Adipocyte (in vitro differentiated cells): ENCODE measurements at places on chromosomes 6 and 20.
A peak's percentile ranks its signal among the peaks of the same experiment; 100 is the strongest.

DNA sequence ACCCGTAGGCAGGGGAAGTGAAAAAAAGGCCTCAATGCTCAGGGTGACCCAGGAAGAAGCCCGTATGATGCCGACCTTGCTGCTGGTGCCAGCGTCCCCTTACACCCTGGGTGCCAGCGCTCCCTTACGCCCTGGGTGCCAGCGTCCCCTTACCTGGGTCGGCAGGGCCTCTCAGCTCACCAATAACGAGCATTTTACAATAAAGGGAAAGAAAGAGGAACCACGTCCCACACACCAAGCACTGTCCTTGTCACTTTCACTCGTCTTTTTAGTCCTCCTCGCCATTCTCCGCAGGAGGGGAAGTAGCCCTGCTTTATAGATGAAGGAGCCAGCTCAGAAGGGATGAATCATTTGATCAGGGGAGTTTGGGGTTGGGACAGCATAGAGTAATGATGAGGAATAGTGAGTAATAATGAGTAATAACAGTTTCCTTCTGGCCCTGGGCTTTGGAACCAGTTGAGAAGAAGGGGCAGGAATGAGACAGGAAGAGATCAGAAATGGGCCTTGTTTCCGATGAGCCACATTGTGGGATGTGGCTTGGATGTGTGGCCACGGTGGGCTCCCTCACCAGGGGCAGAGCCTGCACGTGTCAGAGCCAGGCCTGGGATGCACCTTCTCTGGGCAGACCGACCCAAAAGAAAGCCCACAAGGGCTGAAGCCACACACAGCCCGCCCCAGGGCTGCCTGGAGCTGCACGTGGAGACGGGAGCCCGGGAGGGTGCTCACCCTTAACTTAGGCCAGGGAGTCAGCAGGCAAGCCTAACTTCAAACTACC, 75.7 kb downstream of the SYNJ2 start:
- DNase-seq, result peak; percentile 73

GRCh38 chr6:148140772-148141557, 201.7 kb upstream of the SASH1 start:
- DNase-seq, result peak; percentile 2

GRCh38 chr6:119591235-119591634, 241.7 kb upstream of the MAN1A1 start:
- no peak for DNase-seq

GRCh38 chr20:54362283-54362682, 113.1 kb upstream of the DOK5 start:
- DNase-seq, result no peak

- peak; percentile 36 for DNase-seq
These were observed 43.0 kb upstream of the HIVEP1 start for GRCh38 chr6:11969092-11969491.

- DNase-seq, result no peak
These were observed 13.3 kb downstream of the GABBR1 start for GRCh38 chr6:29619578-29620160.

DNA sequence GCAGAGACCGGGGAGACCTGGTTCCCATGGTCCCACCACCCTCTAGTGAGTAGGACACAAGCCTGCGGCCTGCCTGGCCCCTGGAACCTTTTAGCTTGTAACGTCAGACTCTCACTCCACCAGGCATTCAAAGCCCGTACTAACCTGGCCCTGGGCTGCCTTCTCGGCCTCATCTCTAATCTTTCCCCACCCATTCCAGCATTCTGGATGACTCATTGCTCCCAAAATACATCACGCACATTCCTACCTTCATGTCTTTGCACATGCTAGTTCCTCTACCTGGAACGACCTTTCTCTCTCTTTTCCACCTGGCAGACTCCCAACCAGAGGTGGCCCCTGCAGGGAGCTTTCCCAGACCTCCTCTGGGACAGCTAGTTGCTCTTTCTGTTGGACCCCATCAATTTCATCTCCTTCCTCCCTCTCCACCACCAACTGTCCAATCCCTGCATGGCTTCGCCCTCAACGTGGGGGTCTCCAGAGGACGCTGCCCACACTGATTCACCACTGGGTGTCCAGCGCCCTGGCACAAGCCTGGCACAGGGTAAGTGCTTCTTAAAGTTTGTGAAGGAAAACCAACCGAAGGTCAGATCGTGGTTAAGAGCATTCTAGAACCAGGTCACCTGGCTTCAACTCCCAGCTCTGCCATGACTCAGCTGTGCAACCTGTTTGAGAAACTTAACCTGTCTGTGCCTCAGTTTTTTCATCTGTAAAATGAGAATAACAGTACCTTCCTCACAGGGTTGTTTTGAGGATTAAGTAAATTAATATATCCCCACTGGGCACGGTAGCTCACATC, 35.2 kb downstream of the JPH2 start:
- no peak for DNase-seq

DNA sequence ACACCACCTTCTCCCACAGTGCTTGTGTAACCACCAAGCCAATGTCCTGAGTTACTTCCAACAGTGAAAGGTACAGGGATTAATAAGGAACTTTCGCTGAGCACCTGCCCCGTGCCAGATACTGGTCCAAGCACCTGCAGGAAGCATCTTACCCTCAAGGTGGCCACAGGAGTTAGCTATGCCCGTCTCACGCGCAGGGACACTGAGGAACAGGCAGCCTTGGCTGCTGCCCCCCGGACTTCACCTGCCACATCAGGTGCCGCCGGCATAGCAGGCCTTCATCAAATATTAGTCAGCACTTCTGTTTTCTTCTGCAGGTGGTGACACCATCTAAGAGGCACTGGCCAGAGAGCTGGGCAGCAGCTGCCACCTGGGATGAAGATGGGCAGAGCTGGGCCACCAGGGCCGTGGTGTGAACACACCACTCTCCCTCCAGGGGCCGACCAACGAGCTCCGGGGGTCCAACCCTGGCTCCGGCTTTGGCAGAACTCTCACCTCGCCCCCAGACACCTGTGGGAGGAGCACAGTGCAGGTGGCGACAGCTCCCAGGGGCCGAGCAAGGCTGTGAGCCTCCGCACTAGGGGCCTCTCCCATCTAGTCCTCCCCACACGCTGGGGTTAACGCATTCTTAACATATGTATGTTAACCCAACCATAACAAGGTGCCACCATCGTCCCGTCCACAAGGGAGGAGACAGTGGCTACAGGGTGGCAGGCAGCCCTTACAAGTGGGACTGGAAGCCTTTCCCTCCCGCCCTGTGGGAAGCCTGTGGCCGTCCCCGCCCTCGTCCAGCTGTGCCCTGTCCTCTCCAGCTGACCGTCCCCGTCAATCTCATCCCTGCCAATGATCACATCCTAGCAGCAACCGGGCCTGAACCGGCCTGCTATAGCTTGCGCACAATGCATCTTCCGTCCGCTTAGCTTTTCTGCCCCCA, 2.9 kb upstream of the PPDPF start:
- no peak for DNase-seq

- DNase-seq, result no peak
These were observed 50.8 kb upstream of the MLN start for GRCh38 chr6:33854572-33855030.

GRCh38 chr6:111603040-111603439, 2.6 kb downstream of the TRAF3IP2 start:
- DNase-seq, result peak; percentile 88

DNA sequence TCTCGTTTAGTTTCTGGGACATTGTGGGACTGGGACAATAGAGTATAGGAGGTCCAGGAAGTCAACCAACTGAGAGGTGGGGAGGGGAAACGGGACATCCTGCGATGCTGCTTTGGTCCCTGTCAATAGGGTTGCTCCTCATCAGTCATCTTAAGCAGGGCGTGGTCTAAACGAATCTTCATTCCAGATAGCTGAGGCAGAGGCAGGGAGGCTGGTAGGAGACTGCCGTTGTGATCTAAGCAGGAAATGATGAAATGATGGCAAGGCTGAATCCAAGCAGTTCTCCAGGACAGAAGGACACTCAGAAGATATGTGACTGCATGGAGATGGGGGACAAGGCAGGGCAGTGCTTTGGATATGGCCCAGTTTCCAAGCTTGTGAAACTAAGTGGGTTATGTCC, 953.4 kb downstream of the KIF16B start:
- DNase-seq, result no peak

- no peak for DNase-seq
These were observed 210.0 kb upstream of the SOX4 start for GRCh38 chr6:21383450-21384085.

GRCh38 chr6:111586554-111586953, 19.1 kb downstream of the TRAF3IP2 start:
- DNase-seq, result no peak

- no peak for DNase-seq
These were observed 2.7 kb upstream of the PLCB1 start for GRCh38 chr20:8129211-8129976.

DNA sequence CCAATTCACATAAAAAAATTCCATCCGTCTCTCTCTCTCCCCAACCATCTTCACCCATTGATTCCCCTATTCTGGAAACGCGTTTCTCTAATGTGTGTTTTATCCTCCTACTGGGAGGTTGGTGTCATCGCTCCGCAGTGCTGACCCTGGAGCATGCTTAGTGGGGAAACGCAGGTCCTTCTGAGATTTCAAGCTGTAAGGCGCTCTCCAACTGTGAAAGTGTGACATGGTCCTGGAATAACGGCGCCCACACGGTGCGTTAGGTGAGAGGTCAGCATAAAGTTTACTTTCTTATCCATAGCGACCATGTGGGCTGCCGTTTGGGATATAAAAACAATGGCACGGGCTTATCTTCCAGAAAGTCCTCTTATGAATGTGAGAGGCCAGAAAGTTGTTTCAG, 123.9 kb downstream of the WDR27 start:
- DNase-seq, result no peak

DNA sequence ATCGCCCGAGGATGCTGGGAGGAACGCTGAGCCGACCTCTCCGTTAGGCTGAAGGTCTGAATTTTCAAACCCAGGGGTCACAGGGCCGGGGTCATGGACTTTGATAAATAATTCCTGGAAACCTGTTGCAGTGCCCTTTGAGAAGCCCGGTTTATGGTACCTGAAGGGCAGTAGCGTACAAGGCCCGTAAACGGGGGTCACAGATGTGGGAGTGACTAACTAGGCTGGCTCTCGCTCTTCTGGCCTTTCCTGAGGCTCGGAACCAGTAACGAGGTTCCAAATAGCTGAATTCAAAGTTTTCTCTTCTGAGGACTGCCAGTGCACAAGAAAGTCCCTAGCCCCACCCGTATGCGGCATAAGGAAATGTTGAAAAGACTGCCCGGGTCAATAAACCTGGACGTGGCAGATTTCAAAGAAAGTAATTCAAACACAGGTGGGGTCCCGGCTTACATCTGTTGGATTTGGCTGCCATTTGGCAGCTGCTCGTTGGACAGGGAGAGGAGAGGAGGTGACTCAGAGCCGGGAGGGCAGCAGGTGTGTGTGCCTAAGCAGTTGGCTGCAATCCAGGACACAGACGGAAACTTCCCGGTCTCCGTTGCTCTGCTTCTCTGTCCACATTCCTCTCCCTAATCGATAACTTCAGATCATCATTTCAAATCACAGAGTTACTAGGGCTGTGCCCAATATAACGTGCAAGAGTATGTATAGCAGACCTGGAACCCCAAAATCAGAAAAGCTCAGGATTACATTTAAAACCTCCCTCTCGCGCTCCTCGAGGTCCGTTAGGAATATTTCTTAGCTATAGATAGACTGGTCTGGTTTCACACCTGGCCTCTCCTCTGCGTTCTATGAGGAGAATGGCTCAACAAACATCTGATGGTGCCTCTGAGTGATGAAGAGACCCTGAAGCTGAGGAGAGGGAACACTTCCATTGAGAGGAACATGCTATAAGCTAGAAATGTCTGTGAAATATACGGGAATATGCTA, 765 bp upstream of the GMDS start:
- peak; percentile 61 for DNase-seq

DNA sequence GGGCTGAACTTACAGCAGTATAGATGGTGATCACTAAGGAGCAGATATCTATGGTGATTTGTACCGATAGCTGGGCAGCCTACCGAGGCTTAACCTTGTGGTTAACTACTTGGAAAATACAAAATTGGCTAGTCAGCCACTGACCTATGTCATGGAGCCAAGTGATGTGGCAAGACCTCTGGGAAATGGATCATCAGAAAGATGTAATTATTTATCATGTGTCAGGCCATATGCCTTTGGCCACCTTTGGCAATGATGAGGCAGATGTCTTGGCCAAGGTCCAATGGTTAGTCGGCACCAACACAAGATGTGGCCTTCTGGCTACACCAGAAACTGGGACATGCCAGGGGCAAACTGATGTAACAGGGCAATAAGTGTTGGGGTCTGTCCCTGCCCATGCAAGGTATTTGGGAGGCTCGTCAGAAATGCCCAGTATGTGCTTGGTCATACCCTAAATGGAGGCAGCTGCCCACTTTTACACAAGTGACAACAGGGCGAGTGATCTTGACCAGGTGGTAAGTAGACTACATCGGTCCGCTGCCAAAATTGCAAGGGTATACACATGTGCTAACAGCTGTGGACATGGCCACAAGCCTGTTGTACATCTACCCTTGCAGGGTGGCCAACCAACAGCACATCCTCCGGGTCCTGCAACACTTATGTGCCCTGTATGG, 30.1 kb downstream of the HDDC2 start:
- DNase-seq, result no peak

DNA sequence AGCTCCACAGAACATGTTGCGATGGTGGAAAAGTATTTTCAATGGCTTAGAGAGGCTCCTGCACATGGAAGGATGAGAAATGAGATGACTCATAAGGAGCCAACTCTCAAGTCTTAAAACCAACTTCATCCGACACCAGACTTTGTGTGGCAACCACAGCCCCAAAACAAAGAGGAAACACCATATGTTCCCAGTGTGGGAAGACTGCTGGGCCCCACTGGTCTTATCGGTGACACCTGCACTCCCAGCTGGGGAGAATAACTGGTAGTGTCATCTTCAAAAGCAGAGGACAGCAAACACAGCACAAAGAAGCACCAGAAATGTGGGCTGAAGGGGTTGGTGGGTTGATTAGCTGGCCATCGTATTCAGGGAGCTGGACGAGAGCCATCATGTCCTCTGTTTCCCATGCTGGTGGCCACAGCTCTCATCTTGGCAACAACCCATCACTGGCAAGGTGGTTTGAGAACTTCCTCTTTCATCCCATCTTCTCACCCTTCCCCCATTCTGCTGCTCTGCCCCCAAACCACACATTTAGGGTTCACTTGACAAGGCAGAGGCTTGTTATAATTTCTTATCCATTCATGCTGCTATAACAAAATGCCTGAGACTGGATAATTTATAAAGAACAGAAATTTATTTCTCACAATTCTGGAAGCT, 46.0 kb upstream of the TASP1 start:
- no peak for DNase-seq

- DNase-seq, result no peak
These were observed 253.2 kb downstream of the SOX4 start for GRCh38 chr6:21846541-21847451.

- DNase-seq, result peak; percentile 9
These were observed 108.3 kb upstream of the PHACTR1 start for GRCh38 chr6:12608016-12608860.

GRCh38 chr6:83770910-83771309, 62.0 kb upstream of the SNAP91 start:
- no peak for DNase-seq
